Right ventricle myocardium superior (tissue), 1 donor: ENCODE measurements at places on chromosomes 1 and 21. TPM values are rescaled to one million over a fixed set of nuclear protein-coding genes. Genes with fewer than 3 reads are reported as not detected.

DNA sequence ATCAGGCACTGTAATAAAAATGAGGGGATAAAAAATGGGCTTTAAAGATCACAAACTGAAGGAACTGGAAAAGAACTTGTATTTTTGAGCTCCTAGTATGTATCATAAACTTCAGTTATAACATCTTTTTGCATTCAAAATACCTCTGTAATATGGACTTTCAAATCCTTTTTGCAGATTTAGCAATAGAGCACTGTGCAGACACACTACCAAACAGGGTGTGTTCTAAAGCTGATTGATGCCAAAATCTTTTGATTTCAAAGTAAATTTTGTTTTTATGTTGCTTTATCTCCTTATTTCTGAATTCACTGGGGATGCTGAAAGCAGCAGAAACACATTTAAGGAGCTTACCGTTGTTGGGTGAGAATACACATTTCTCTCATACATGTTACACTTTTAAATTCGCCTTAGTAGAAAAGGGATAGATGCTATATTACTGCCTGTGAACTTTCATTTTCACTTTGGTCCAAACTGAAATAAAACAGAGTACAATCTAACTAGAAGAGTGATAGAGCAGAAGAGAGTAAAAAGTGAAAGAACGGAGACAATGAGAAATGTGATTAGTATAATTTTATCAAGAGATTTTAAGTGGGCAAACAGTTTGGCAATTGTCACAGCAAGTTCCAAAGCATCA, 1126.6 kb downstream of the BRINP3 start:
- no peak for DNase-seq

DNA sequence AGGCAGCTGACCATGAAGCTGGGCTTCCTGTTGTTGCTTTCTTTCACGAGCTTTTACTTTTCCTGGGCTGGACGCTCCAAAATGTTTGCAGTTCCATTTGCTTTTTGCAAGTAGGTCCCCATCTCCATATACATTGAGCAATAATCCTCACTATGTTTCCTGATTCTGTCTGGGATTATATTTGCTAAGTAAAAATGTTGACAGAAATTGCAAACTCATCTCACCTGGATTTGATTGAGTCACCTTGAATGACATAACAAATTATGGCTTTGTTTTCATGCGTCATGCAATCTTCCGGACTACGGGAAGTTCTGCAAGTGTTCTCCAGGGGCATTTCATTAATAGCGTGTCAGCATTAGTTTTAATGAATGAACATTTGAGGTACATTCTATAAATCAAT, 18.9 kb downstream of the ATP5PO start:
- no peak for DNase-seq

Gene KRTAP19-1
- not detected for total RNA-seq

GRCh38 chr1:94463765-94464330, 45.7 kb downstream of the ABCD3 start:
- no peak for DNase-seq

DNA sequence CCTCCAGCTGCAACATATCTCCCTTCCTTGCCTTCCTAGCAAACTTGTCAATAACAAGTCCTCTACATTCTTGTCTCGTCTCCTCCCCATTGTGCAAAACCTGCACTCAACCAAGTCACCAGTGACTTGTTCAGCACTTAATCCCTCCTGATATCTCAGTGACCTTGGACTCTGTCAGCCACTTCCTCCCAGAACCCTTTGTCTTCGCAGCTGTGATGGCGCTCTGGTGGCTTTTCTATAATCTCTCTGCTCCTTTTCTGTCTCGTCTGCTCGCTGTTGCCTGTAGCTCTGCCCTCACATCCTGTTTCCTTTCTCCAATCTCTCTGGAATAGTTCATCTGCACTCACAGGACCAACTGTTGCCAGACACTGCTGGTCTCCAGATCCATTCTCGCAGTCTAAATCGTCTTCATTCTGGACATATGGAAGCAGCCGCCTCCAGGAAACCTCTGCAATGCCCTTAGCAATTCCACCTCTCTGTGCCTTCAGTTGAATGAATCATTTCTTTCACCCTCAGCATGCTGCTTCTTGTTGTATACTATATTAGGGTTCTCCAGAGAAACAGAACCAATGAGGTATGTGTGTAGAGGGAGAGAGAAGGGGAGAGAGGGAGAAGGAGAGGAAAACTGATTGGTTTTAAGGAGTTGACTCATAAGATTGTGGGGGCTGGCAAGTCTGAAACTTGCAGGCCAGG, 17.4 kb upstream of the IFNAR2 start:
- DNase-seq: no peak
